ENCODE measurements at places on chromosomes 1 and 21.

DNA sequence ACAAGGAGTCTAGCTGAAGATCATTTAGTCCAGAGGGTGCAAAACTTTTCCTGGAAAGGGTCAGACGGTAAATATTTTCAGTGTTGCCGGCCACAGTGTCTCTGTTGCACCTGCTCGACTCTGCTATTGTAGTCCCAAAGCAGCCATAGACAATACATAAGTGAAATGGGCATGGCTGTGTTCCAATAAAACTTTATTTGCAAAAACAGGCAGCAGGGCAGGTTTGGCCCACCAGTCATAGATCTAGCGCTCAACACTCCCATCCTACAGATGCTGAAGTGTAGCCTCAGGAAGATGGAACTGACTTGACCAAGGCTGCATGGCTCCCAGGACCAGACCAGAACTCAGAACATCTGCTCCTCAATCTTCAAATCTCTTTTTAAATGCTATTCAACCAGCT lies 46.2 kb upstream of the CLDN14 start:
- DNase-seq: no peak

DNA sequence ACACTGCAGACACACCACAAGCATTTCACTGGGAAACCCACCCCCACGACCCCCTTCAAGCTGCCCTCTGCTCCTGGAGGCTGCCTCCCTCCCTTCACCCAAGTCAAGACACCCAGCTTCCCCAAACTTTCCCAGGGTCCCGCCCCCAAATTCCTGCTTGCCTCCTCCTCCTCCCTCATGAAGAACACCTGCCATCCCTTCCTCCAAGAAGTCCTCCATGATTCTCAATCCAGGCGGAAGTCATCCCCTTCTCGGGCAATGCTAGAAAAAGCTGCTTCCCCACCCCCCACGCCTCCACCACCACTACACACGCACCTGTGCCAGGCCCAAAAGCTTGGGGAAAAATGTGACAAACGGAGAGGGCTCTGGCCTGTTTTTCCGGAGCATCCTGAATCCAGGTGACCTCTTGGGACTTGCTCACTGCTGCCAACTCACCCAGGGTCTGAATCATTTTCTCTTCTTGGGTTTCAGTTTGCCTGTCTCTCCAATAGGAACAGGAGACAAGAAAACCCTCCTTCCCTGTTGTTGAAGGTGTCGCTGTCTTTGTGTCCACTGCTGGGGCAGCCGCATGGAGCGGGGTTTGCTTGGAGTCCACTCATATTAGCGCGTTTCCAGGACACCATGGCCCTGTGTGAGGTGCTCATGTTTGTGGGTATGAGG lies 101.0 kb upstream of the CASZ1 start:
- no peak for DNase-seq

DNA sequence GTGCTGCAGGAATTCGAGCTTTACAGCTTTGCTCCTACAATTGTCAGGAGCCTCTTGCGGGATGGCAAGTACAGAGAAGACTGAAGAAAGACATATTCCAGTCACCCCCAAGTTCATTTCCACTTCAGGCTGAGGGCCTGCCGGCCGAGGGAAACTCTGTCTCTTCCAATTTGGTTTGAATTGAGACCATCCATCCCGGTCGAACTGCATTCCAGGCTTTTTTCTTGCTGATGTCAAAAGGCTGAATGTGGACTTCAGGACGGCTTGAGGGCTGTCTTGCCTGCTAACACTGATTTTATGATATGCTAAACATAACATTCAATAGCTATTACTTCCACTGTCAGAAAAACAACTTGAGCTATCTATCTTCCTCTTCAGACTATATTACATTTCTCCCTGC lies 79.8 kb upstream of the PLXNA2 start:
- DNase-seq: no peak

DNA sequence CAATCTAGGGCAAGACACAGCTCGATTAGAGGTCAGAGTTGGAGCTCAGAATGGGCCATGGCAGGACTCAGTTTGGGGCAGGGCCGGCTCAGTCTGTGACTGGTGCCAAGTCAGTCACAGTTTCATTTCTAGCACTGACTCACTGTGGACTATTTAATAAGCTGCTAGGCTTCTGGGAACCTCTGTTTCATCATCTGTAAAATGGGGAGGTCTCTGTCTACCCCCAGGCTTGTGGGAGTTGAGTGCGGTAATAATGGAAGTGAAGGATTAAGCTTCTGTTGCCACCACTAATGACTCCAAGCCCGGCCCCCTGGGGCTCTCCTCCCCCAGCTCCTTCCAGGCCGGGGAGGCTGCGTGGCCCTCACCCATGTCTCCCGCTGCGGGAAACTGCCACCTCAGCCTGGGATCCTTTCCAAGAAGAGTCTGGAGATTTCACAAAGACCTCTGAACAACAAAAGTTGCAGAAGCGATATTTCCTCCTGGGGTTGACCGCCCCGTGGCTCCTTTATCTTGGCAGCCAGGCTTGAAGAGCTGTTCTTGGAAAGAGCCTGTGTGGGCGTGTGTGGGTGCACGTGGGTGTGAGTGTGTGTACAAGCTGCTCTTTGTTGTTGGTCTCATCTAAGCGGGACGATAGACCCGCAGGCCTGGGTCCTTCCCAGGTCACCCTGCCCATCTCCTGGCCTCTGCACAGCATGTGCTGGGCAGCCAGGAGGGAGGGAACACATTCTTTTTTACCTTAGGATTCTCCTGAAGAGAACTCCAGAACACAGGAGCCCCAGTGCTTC lies 29.1 kb downstream of the KNCN start:
- no peak for DNase-seq

DNA sequence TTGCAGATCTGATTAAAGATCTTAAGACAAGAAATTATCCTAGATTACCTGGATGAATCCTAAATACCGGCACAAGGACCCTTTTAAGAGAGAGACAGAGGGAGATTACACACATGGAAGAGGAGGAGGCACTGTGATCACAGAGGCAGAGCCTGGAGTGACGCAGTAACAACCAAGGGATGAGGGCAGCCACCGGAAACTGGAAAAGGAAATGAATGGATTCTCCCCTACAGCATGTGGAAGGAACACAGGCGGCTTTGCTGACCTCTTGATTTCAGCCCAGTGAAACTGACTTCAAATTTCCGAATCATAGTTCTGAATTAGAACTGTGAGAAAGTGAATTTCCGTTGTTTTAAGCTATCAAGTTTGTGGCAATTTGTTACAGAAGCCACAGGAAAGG lies 50.2 kb upstream of the IVNS1ABP start:
- no peak for DNase-seq

- DNase-seq: no peak
Measured at GRCh38 chr21:28811860-28812259, 180.8 kb downstream of the LTN1 start.

DNA sequence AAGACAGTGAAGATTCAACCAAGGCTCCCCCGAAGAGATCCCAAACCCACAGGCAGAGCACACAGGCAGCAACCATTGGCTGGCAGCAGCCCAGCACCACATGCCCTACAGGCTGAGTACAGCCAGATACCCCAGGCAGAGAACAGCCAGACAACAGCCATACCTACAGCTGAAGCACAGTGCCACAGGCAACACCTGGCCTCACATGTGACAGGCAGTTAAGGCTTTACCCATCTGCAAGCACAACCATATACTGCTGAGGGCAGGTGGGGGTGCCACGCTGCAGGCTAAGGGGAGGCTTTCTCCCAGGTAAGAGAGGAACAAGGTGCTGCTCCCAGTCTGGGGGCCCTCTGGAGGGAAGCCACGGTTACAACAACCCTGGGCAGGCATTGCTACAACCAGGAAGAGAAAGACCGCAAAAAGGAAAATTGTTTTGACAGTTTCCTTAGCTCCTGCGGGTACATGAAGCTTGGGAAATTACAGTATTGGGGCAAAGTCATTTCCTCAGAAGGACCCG lies 12.3 kb downstream of the CHIT1 start:
- no peak for DNase-seq

- DNase-seq: no peak
Measured at GRCh38 chr1:983798-984475, 2.0 kb upstream of the PERM1 start.

DNA sequence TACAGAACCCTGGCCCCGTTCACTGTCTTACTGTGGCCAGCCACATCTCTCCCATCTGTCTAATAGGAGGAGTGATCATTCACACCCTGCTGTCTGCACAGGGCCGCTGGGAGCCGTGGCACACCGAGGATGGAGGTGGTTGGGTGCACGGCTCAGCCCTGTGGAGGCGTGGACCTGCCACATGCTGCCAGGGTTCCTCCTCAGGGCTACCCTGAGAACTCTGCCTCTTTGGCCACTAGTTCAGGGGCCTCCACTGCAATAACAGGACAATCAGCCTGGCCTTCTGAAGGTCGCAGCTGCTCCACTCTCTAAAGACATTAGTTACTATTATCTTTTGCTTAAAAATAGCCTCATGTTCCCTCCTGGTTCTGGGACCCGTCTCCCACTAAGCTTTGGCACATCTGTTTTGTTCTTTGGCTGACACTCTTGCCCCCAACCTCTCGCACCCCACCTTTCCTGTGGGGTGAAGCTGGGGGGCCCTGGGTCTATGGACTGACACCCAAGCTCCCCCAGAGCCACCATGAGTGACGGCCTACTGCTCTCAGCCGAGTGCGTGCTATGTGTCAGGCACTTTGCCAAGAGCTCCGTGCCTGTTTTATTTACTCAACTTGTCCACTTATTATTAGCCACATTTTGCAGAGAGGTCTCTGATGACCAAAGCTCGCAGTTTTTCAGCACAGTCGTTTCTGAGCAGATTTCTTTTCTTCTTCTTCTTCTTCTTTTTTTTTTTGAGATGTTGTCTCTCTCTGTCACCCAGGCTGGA lies 66.3 kb downstream of the ARHGEF10L start:
- DNase-seq: no peak

- DNase-seq: no peak
Measured at GRCh38 chr21:16084776-16085364, 355.1 kb downstream of the USP25 start.

DNA sequence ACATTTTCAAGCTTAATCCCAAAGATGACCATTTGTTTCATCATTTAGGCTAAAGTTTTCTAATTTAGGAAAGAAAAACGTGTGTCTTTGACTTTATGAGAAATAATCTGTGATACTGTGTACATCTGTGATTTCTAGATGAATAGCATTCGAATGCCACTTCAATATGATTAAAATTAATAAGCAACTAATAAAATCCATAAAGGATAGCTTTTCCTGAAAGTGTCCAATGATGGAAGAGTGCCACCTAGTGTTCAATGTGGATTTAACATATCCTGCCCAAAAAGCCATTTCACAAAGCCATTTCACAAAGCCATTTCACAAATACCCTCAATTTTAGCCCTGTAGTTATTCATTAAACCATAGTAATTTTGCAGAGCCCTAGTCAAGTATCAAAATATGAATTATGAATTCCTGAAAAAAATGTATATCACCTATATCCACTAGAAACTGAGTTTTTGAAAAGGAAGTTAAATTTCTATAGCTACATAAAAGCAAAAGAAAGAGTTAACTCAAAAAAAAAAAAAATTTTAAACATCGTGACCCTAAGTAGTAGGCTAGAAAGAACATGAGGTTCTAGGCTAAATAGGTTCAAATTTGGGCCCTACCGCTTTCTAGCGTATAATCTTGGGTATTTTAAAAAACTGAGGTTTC lies 19.1 kb downstream of the NME7 start:
- DNase-seq: no peak

GRCh38 chr1:6358144-6358624 lies 35.4 kb downstream of the ACOT7 start:
- DNase-seq: no peak

DNA sequence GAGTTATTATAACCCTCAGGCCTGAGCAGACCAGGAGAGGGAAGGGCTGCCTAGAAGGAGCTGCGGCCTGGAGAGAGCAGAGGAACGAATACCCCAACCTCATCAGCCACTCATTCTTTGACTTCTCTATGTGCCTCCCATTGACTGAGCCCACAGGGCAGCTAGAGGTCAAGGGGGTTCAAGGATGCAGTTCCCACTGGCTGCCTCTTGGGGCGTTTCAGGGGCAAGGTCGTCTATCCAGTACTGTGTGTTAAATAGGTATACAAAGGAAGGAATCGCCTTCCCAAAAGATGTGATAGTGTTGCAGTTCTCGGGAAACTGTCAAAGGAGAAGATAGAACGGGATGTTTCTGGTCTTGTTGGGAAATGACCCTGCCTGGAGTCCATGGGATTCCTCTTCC lies 250.6 kb downstream of the PRDM2 start:
- no peak for DNase-seq

GRCh38 chr1:54091666-54092065 lies 38.3 kb downstream of the TCEANC2 start:
- no peak for DNase-seq

GRCh38 chr1:183075861-183076260 lies 52.6 kb downstream of the LAMC1 start:
- DNase-seq: no peak

DNA sequence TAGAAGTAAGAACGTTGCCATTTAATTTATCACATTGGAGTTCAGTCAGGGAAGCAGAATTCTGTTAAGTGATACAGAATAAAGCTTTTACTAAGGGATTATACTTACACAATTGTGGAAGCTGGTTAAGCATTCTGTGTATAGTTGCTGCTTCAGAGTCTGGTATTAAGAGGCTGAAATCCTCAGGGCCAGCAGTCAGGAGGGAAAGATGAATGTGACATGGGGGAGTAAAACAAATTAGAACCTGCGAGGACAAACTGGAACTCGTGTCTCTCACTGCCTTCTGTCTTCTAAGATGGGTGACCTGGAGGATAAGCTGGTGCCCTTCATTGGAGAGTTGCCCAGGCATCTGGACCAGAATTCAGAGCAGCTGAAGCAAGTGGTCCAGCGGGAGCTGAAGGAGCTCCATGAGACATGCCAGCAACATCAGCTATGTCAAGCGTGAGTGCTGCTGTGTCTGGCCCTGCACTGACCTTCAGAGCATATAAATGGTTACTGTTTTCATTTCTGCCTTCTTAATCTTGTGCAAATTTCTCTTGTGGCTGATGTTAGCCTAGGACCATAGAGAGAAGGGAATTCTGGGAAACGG lies 23.0 kb downstream of the MARK1 start:
- no peak for DNase-seq

GRCh38 chr1:205924460-205924790 lies 18.8 kb downstream of the SLC26A9 start:
- DNase-seq: no peak

DNA sequence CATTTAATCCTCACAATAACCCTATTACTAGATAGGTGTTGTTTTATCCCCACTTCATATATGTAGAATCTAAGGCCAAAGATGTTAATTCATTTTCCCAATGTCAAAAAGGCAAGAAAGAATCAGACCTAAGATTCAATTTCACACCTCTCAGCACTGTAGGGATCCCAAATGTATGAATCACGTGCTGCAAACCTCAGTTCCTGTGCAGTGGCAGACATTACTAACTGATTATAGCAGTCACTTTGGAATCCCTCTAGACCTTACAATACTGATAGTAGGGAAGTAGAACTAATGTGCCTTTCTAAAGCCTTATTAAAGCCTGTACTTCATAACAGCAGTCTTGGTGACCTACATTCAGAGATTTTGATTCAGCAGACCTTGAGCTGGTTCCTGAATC lies 2.3 kb downstream of the C1orf87 start:
- DNase-seq: no peak

- DNase-seq: no peak
Measured at GRCh38 chr1:19852036-19852435, 30.2 kb upstream of the OTUD3 start.

DNA sequence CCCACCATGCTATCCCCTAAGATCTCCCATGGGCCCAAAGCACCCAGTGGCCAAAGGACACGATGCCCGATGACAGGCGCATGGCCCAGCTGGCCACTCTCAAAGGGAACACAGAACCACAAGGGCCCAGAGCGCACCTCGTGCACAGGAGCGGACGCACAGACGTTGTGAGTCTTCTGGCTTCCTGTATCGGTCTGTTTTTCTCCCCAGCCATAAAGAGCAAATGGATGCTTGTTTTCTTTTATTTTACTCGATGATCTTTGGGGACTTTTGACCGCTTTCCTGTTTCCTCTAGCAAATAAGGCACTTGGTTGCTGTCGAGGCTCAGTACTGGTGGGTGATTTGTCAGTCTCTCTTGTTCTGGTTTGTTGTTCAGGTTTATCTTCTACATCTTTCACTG lies 16.2 kb downstream of the CCSAP start:
- DNase-seq: no peak

All from T-helper 22 cell (primary cell).